H4 (cell line): ENCODE measurements at places on chromosomes 2 and 18. TPM values are rescaled to one million over a fixed set of nuclear protein-coding genes. Genes with fewer than 3 reads are reported as not detected.
A peak's percentile ranks its signal among the peaks of the same experiment; 100 is the strongest.

GRCh38 chr18:55552526-55553189 lies 35.3 kb downstream of the TCF4 start:
- DNase-seq: no peak

DNA sequence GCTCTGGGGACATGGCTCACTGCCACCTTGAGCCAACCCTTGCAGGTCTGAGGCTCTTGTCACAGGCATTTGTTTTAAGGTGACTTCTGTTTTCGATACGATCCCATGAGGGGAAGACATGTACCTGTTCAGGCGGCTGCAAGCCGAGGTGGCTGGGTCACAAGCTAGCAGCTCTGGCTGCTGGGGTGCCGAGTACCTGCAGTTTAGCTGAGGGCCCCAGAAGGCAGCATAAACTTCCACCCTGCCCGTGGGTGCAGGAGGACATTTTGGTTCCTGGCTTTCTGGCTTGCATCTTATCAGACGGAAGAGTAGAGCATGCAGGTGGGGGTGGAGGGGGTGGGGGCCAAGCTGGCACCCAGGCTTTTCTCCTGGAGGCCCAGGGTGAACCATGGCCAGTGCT lies 28.4 kb downstream of the COA5 start:
- DNase-seq: no peak

GRCh38 chr2:160411167-160411566 lies 82.4 kb downstream of the RBMS1 start:
- peak; percentile 75 for DNase-seq

DNA sequence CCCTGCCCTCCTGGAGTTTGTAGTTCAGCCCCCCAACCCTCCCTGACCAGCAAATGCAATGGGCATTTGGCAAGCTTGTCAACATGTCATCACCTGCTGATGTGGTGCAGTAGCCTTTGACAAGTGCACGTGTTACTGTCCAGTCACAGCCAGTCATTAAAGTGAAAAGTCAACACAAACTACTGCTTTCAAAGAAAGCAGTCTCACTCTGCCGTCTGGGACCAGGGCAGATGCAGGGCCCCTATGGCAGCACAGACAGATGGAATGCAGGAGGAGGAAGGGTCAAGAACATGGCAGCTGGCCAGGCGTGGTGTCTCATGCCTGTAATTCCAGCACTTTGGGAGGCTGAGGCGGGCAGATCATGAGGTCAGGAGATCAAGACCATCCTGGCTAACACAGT lies 222.4 kb upstream of the OSR1 start:
- DNase-seq: no peak

- DNase-seq: no peak
Observed at GRCh38 chr2:237861875-237862527, 2.6 kb downstream of the RAMP1 start.

DNA sequence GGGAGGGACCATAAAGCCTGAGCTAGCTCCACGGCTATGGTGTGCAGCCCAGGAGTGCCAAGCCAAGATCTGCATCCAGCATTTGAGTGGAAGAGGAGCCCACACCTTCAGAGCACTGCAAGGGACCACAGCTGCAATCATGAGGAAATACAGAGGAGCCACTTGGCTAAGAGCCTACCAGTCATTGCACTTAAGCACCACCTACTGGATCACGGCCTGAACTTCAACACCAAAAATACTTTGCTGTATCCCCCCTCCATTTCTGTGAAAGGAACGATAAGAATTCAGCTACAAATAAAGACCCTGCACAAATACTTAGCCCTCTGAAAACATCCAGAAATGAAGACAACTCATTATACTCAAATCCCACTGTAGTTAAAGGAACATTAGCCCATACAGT lies 545.3 kb downstream of the TSN start:
- DNase-seq: no peak

DNA sequence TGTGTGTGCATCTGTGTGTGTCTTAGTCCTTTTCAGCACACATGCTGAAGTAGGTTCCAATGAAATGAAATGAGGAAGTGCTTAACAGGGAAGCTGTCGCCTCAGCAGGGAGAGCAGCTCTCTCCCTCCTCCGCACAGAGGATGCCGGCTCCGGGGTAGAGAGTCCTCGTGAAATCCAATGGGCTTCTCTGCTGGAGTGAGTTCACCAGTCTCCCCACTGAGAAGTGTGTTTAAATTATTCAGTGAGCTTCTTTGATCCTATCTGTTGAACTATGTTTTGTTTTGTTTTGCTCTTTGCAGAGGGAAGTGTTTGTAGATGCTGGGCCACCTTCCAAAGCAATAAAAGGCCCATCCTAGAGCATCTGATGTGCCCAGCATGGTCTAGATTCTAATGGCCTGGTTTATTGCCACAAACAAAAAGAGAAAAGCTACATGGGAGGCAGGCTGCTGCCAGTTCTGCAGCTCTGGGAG lies 6.7 kb downstream of the PPP1R7 start:
- DNase-seq: no peak

- peak; percentile 15 for DNase-seq
Observed at GRCh38 chr2:236576087-236576486, 6.5 kb downstream of the ACKR3 start.

DNA sequence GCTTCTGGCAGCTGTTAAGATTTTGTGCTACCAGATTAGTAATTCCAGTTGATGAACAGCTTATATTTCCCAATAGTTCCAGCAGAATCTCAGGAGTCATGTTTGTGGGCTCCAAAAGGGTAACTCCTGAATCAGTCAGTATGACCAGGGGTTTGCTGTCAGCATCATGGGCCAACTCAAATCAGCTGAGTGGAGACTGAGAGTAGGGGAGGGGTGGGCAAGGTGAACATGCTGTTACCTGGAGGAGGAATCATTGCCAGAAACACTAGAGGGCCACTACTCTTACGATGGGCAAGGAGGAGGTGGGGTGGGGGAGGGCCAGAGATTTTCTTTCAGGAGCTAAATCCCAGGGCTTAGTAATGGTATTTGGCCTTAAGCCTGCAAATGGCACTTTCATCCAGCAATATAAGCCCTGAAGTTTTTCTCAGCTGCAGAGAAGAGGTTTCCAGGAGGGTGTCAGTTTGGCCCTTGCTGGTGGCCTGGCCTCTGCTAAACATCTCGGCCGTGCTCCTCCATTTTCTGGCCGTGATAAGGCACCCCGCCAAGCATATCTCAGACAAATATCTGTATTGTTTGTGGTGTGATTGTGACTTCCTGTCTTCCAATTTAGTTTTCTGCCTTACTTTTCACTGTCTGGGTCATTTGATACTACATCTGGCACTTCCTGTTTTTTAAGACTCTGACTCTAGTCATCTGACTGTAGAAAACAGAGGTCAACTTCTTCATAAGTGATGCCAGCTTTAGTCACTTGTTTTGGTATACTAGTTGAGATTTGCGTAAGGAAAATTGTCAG lies 120.5 kb upstream of the CXCR4 start:
- peak; percentile 77 for DNase-seq

- no peak for DNase-seq
Observed at GRCh38 chr18:2901423-2901985, 54.7 kb downstream of the EMILIN2 start.

GRCh38 chr2:113791697-113792590 lies 35.5 kb upstream of the SLC35F5 start:
- no peak for DNase-seq

DNA sequence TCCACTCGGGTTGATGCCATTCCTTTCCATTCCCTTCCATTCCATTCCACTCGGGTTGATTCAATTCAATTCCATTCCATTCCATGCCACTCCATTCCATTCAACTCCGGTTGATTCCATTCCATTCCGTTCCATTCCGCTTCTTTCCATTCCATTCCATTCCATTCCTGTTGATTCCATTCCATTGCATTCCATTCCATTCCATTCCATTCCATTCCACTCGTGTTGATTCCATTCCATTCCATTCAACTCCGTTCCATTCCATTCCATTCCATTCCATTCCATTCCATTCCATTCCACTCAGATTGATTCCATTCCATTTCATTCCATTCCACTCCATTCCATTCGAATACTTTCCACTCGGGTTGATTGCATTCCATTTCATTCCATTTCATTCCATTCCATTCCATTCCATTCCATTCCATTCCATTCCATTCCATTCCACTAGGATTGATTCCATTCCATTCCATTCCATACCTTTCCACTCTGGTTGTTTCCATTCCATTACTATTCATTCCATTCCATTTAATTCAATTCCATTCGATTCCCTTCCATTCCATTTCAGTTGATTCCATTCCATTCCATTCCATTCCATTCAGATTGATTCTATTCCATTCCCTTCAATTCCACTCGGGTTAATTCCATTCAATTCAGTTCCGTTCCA lies 1141.8 kb downstream of the RPIA start:
- DNase-seq: peak; percentile 42

GRCh38 chr18:49135877-49136276 lies 185.1 kb upstream of the SMAD7 start:
- DNase-seq: peak; percentile 11

DNA sequence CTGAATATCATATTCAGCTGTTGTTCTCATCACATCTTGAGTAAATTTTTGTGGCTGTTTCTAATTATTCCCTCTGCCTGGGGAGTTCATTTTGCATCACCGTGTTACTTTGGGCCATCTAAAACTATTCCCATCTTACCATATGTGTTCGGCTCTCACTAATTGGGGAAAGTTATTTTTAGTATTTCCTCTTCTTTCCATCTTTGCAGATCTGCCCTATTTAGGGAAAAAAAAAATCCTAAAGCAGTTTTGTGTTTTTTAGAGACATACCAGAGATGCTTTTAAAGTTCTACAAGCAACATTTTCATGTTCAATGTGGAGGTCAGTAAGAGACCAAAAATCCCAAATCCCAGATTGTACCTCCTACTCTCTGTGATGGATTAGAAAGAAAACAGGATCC lies 111.3 kb upstream of the NDUFV2 start:
- DNase-seq: no peak

DNA sequence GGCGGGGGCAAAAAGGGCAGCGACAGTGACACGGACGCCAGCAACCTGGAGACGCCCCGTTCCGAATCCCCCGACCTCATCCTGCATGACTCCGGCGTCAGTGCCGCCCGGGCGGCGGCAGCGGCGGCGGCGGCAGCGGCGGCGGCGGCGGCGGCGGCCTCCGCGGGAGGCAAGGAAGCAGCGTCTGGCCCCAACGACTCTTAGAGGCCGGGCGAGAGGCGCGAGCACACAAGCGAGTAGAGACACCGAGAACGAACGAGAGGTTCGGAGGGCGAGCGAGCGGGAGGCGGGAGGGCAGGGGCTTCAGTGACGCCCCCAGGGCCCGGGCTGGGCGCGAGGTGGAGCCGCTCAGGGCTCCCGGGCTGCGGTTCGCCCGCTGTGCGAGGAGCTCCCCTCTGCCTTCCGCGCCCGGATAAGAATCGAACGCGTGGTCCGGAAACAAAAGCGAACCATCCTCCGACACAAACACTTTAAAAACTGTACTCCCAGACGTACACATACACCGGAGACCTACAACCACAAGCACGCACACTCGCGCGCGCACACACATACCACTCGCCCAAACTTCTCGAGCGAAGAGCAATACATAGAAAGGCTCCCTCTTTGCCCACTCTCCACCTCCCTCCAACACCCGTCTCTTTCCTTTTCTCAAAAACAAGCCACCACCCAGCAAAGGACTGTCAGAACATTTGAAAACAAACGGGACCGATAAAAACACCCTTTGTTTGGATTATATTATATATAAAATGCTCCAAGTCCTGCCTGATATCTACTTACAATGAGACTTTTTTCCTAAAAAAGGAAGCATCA lies 2.8 kb downstream of the SP9 start:
- no peak for DNase-seq

- no peak for DNase-seq
Observed at GRCh38 chr2:68303033-68303901, 16.5 kb downstream of the CNRIP1 start.

DNA sequence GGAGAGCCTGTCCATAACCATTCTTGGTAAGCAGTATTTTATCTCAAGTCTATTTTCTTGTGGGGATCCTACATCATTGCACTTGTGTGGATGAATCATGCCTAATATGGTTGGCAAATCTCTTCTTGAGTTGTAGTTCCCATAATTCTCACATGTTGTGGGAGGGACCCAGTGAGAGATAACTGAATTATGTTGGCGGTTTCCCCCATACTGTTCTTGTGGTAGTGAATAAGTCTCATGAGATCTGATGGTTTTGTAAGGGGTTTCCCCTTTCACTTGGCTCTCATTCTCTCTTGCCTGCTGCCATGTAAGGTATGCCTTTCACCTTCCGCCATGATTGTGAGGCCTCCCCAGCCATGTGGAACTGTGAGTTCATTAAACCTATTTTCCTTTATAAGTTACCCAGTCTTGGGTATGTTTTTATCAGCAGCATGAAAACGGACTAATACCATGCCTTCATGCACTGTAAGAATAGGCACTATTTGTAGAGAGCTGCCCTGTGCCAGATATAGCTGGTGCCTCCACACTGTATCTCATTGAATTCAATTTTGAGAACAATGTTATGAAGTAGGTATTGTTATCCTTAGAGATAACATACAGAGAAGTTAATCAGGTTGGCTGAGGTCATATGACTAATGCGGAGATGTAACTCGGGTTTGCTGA lies 148.3 kb downstream of the PLCL1 start:
- no peak for DNase-seq

GRCh38 chr2:19435815-19436214 lies 77.4 kb upstream of the OSR1 start:
- no peak for DNase-seq

DNA sequence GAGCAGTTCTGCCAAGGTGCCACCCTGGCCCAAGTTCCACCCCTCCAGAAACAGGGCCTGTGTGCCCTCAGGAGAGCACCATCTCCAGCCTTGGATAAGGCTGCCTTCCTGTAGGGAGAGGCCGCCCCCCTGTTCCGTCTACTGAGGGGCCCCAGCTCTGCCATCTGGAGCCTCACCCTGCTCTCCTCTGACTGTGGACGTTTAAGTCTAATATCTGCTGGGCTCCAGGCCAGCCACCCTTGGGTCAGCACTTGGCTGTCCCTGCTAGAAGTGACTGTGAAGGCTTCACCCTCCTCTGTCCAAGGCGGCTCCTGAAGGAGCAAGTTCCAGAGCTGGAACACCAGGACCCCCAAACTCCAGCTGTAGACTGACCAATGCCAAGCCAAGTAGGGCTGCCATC lies 26.3 kb downstream of the RHOB start:
- DNase-seq: no peak

GRCh38 chr18:11674119-11674518 lies 14.9 kb upstream of the GNAL start:
- no peak for DNase-seq

DNA sequence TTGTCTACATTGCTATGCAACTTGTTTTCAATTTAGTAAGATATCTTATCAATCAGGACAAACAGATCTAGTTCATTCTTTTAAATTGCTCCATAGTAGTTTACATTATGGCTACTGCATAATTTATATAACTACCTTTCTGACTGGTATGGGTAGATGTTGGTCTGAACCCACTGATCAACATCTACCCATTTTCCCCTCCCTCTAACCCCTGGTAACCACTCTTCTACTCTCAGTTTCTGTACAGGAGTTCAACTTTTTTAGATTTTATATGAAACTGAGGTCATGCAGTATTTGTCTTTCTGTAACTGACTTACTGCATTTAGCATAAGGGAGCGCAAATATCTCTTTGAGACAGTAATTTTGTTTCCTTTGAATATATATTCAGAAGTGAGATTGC lies 73.2 kb downstream of the ITSN2 start:
- DNase-seq: no peak

TET3 gene
- 4.7 and 4.9 TPM in 2 replicates for total RNA-seq

KCNG3 gene
- 0.12 and 0.27 TPM in 2 replicates for total RNA-seq

SLC9A4 gene
- not detected in 2 replicates for total RNA-seq

MEIS1 gene
- total RNA-seq: 3.4 and 3.6 TPM in 2 replicates

DSC2 gene
- total RNA-seq: 0.14 and 0.48 TPM in 2 replicates

EVX2 gene
- total RNA-seq: not detected in 2 replicates

ANKRD30BL gene
- total RNA-seq: not detected in 2 replicates

TANC1 gene
- 14.6 and 16.6 TPM in 2 replicates for total RNA-seq

IKZF2 gene
- 0.68 and 1.7 TPM in 2 replicates for total RNA-seq
